ENCODE measurements at places on chromosomes 12 and 14. TPM values are rescaled to one million over a fixed set of nuclear protein-coding genes. Genes with fewer than 3 reads are reported as not detected.

Gene ETV6
- 2.9 TPM for polyA plus RNA-seq

Gene CISTR
- not detected for polyA plus RNA-seq

Gene ANO2
- polyA plus RNA-seq: not detected

Gene SRRM4
- polyA plus RNA-seq: not detected

Gene RIPK3
- 5.1 TPM for polyA plus RNA-seq

Gene REP15
- polyA plus RNA-seq: 1.5 TPM

Gene COX8C
- not detected for polyA plus RNA-seq

Gene MDP1
- 23.3 TPM for polyA plus RNA-seq

Gene RCOR1
- 3.4 TPM for polyA plus RNA-seq

Gene MMP17
- polyA plus RNA-seq: 13.8 TPM

Gene SPATA7
- polyA plus RNA-seq: 5.9 TPM

Gene IRAK3
- 3.1 TPM for polyA plus RNA-seq

Gene CLEC4D
- polyA plus RNA-seq: not detected

Gene SLC4A8
- polyA plus RNA-seq: 4.6 TPM
